ENCODE measurements at places on chromosomes 7 and 10. TPM values are rescaled to one million over a fixed set of nuclear protein-coding genes. Genes with fewer than 3 reads are reported as not detected.

The TRIM50 gene
- 0.05 TPM for total RNA-seq

The FBH1 gene
- total RNA-seq: 110 TPM

The BHLHA15 gene
- 0.94 TPM for total RNA-seq

The PDK4 gene
- 1.9 TPM for total RNA-seq

The AGR3 gene
- total RNA-seq: not detected

The ZNF365 gene
- 8.2 TPM for total RNA-seq

The DPYSL4 gene
- 0.94 TPM for total RNA-seq

The RBP4 gene
- 5.8 TPM for total RNA-seq

The GRM3 gene
- not detected for total RNA-seq
